ENCODE measurements at places on chromosomes 7 and 10.

- no peaks in the 10 kb centered on the region for H3K36me3 ChIP-seq
- no peak for DNase-seq
- no peaks in the 10 kb centered on the region for H3K4me1 ChIP-seq
- no peaks in the 10 kb centered on the region for H3K27me3 ChIP-seq
- no peak overlapping the region for H3K4me3 ChIP-seq
Measured at GRCh38 chr7:44235582-44236332, 35.0 kb downstream of the YKT6 start.

DNA sequence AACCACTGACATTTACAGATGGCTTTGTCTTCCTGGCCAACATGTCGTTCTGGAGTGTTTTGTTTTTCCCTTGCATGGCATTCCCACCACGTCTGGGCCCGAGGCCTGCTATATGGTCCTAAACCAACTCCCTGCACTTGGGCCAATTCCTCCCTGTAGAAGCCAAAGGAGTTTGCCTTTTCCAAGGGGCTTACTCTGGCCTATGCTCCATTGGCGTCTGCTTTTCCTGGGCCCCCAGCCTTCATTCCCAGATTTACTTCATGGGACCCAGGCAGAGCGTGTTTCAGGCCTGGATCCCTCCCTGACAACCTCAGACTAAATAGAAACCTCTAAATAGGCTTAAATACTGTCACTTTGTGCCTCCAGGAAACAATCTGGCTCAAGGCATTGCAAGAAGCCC lies 60.7 kb downstream of the MINDY4 start:
- H3K27me3 ChIP-seq = no peaks in the 10 kb centered on the region
- no peak for DNase-seq
- H3K4me1 ChIP-seq = no peaks in the 10 kb centered on the region
- no peak overlapping the region for H3K4me3 ChIP-seq
- H3K27ac ChIP-seq = no peak overlapping the region
- no peaks in the 10 kb centered on the region for H3K36me3 ChIP-seq

DNA sequence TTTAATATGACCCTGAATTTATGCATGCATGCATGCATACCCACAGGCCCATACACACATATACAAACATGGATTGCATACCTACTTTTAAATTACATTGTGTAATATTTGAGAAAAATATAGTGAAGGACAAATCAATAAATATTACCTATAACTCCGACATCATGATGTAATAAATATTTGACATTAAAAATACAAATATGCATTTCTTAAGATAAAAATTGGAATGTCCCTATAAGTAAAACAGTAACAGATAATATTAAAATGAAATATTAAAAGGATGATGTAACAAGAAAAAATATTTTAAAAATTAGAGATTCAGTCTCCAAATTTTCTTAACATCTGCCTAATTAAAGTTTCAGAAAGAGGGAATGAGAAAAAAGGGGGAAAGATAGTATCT lies 433.0 kb downstream of the MDFIC start:
- H3K4me1 ChIP-seq = no peaks in the 10 kb centered on the region
- no peak overlapping the region for H3K4me3 ChIP-seq
- H3K27me3 ChIP-seq = no peaks in the 10 kb centered on the region
- H3K27ac ChIP-seq = no peak overlapping the region
- no peak for DNase-seq

GRCh38 chr7:46576950-46577349 lies 655.9 kb upstream of the IGFBP3 start:
- no peak overlapping the region for H3K4me3 ChIP-seq
- no peaks in the 10 kb centered on the region for H3K4me1 ChIP-seq
- no peaks in the 10 kb centered on the region for H3K36me3 ChIP-seq
- no peaks in the 10 kb centered on the region for H3K27me3 ChIP-seq
- no peak overlapping the region for H3K27ac ChIP-seq
- no peak for DNase-seq

DNA sequence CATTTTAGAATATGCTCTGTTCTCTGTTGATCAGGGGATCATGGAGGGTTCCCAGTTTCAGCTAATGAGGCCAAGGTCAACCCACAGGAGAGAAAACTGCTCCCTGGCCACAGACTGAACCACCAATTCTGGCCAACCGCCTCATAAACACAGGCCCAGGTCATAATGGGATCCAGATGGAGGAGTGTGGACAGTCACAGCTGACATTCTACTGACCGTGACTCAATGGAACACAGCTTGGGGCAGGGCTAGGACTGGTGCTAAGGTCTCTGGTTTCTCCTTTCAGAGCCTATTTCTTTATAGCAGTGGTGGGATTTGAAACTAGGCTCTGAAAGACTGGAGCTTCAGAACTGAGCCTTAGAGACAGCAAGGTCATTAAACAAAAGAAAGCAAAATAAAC lies 68.3 kb downstream of the HIPK2 start:
- DNase-seq = no peak
- H3K4me3 ChIP-seq = no peak overlapping the region
- no peaks in the 10 kb centered on the region for H3K27me3 ChIP-seq
- H3K36me3 ChIP-seq = peaks cover 8% of the 10 kb centered on the region
- no peak overlapping the region for H3K27ac ChIP-seq
- peaks cover 4% of the 10 kb centered on the region for H3K4me1 ChIP-seq
